Activated T-cell treated with anti-CD3 and anti-CD28 coated beads, Interleukin-2, amount 50 U/mL, for 24 hours (primary cell): ENCODE measurements at places on chromosomes 16 and 17.
A peak's percentile ranks its signal among the peaks of the same experiment; 100 is the strongest.

DNA sequence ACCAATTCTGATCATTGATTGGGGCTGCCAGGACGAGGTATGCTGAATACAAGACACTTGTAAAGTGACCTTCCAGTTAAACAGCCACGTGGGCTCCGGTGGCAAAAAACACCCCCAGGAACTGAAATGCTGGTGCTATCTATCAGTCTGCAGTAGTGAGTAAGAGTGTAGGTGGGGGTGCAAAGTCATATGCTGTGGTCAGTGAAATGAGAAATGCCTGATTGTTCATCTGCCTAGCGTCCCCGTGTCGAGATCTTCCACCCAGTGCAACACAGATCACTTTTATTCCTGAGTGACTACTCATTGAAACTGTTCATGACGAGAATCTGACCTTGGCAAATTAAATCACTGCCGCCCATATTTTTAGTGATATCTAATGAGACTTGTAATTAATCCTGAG lies 806.5 kb upstream of the GOT2 start:
- no peak for DNase-seq

DNA sequence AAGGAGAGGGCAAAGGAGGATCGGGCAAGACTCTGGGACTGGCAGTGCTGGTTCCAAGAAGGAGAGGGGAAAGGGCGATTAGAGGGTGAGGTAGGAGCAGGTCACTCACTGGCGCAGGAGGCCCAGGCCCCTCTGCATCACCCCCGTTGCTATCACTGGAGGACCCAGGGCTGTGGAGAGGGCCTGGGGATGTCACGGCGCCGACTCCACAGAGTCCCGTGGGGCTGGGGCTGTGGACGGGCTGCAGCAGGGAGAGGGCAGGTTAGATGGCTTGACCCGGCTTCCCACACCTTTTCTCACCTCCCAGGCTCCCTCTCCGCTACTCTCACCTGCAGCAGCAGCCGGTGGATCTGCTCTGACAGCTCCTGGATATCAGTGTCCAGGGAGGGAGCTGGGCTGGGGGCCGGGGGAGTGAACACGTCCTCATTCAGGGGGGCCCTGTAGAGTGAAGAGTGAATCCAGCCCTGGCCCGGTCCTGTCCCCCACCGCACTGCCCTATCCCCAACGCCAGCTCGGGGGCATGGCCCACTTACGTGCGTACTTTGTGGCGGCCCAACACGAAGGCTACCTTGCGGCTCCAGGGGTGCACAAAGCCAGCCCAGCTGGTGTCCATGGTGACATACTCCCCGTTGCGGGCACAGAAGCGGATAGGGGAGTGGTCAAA lies 4.9 kb downstream of the PER1 start:
- no peak for DNase-seq

- peak; percentile 46 for DNase-seq
Observed at GRCh38 chr17:40548982-40549685, 16.1 kb downstream of the CCR7 start.

DNA sequence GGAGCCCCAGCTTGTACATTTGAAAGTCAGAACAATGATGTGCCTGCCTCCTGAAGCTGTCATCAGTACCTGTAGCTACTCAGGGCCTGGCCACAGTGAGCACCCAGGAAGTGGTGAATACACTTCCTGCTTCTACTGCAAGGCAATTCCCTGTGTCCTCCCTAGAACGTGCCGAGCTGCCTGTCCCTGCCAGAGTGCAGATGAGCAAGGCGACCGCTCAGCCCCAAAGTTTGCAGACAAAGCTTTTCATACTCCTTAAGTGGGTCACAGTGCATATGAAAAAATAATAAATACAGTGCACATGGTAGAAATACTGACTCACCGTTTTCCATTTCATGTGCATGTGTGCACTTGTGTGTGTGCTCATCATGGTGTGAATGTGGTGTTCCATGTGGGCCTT lies 77.3 kb downstream of the MPRIP start:
- DNase-seq: peak; percentile 74

DNA sequence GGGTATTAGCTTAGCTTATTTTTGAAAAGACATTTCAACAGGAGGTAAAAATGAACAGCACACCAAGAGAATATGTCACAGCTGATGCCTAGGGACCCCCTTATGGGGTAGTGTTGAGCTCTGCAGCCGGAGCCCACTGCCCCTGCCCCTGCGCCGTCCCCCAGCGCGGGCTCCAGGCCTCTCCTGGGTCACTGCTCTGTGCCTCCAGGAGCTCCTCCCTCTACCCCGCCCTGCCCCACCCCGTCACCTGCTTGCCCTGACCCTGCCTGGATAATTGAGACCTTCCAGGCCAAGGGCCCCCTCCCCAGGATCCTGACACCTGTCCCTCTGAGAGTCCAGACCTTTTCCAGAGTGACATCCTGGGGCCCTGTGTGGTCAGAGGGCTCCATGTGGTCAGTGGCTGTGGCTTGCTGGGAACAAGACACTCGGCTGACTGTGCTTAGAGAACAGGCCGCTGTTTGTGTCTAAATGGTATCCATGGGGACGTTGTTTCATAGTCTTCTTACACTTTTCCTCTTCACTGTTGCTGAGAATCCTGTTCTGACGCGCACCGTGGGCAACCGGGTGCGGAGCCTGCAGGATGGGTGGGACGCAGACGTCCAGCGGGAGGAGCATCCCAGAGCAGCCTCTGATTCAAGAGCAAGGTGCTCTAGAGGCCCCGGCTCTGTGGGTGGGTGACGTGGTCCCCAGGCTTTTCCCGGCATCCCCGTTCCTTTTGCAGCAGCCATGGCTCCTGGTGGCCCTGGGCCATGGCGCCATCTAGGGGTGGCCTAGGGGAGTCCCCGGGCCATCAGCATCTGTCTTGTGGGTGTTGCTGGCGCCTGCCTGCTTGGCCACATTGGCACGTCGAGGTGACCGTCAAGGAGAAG lies 20.0 kb upstream of the WFIKKN1 start:
- DNase-seq: peak; percentile 77

- DNase-seq: no peak
Observed at GRCh38 chr16:51818342-51818944, 667.4 kb upstream of the SALL1 start.

DNA sequence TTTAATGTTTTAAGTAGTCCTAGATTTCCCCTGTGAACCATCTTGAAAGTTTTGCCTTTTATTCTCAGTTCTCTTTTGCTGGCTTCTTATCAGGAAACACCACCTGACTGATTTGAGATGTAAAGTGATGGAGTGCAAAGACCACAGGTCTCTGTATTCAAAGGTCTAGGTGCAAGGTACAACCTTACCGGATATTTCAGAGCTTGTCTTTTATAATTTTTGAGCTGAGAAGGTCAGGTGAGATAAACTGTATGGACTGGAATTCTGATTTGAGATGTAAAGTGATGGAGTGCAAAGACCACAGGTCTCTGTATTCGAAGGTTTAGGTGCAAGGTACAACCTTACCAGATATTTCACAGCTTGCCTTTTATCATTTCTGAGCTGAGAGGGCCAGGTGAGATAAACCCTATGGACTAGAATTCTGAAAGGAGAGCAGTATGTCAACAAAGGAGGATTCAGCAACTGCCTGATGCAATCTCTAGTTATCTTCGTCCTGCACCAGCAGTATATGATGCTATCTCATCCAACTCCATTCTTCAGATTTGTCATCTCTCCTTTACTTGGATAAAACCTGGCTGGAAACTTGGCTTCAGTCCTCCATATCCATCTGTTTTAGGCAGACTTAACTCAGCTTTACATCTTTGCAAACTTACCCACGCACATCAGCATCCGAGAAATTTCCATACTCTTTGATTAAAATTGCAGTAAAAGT lies 64.3 kb downstream of the CENPV start:
- DNase-seq: no peak

DNA sequence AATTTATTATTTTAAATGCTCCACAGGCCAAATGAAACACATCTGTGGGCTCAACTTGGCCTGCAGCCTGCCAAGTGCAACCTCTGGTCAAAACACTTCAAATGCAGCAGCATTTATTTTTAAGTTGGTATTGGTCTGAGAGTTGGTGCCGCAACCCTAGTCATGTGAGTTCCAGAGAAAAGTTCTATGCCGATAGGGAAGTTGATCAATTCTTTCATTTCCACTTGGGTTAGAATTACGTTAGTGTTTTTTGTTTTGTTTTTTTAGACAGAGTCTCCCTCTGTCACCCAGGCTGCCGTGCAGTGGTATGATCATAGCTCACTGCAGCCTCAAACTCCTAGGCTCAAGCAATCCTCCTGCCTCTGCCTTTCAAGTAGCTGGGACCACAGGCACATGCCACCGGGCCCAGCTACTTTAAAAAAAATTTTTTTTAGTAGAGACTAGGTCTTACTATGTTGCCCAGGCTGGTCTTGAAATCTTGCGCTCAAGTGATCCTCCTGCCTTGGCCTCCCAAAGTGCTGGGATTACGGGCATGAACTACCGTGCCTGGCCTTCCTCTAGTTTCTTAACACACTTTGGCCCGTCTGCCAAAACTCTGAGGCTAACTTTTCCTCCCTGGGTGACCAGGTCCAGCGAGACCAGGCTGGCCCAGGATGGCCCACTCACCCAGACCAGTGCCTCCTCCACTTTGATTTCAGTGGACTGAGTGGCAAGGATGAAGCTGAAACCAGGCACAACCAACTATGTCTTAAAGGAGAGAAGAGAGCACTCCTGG lies 221.1 kb downstream of the MRTFB start:
- DNase-seq: no peak

- peak; percentile 28 for DNase-seq
Observed at GRCh38 chr17:35167046-35167445, 19.4 kb downstream of the UNC45B start.

DNA sequence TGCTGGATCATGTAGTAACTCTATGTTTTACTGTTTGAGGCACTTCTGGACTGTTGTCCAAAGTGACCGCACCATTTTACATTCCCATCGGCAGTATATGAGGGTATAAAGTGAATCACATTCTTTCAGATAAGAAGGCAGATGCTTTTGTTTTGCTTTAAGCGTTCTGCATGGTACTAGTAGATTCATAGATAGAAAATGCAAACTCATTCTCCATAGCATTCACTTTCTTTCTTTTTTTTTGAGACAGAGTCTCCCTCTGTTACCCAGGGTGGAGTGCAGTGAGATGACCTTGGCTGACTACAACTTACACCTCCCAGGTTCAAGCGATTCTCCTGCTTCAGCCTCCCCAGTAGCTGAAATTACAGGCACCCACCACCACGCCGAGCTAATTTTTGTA lies 40.4 kb downstream of the TANGO6 start:
- DNase-seq: no peak

DNA sequence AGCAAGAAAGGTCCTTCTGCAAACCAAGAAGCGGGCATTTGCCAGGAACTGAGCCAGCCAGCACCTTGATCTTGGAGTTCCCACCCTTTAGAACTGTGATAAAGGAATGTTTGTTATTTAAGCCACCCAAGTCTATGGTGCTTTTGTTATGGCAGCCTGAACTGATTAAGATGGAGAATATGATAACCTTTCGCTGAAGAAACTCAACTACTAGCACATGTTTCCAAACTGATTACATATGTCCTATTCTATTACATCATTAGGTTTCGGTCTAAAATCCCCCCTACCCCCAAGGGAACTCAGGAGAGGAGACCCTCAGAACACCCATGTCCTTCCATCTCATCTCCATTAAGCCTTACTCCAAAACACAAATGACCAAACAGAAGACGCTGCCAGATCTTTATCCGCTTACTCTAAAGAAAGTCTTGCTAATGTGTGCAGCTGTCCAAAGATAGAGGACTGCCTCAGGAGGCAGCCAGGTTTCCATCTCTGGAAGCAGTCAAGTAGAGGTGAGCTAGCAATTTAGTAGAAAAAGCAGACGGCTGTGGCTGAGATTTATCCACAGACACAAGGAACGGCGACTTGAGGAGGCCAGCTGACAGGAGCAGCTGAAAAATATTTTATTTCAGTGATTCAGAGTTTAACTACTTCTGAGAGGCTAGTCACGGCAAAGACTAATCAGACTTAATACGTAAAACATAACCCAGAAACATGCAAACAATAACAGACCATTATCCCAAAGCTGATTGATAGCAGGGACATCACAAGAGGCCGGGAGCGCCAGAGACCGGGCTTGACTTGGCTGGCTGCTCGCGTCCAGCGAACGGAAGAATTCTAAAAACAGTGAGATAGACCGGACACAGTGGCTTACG lies 611.4 kb upstream of the CDH5 start:
- no peak for DNase-seq

DNA sequence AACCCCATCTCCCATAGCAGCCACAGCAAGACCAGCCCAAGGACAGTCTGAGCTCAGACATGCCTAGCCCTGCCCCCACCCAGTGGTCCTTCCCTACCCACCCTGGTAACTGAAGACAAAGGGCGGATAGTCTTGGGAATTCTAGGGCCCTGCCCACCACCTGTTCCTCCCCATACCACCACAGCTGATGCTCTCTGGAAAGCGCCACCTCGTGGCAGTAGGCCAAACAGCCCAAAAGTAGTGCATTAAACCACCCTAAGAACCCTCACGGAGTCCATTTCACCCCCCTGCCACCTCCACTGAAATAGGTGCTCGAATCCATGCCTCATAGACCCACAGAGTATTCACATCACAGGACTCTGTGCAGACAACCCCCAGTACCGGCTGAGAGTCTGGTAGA lies 1021.4 kb downstream of the CDH8 start:
- no peak for DNase-seq

DNA sequence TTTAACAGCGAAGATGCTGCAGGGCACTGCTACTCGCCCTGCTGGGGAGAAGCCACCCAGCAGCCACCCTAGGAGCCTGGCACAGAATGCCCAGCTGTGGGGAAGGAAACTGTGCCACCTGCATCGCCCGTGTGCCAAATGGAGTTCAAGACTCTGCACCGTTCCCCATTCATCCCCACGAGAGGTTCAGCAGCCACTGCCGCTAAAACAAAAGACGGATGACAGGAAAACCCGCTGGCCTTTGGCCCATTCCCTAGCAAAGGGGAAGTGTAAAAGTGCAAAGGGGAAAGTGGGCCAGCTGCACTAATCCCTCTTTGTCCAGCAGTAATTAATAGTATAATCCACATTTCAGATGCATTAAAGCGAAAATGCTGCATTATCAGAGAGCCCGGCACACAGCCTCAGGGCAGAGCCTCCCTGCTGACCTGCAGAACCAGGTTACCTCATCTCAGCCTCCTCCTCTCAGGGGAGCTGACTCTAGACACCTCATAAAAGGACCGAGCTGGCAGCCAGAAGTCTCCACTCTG lies 37.7 kb downstream of the ZFHX3 start:
- no peak for DNase-seq

GRCh38 chr17:61305024-61305423 lies 94.6 kb upstream of the TBX2 start:
- DNase-seq: no peak

DNA sequence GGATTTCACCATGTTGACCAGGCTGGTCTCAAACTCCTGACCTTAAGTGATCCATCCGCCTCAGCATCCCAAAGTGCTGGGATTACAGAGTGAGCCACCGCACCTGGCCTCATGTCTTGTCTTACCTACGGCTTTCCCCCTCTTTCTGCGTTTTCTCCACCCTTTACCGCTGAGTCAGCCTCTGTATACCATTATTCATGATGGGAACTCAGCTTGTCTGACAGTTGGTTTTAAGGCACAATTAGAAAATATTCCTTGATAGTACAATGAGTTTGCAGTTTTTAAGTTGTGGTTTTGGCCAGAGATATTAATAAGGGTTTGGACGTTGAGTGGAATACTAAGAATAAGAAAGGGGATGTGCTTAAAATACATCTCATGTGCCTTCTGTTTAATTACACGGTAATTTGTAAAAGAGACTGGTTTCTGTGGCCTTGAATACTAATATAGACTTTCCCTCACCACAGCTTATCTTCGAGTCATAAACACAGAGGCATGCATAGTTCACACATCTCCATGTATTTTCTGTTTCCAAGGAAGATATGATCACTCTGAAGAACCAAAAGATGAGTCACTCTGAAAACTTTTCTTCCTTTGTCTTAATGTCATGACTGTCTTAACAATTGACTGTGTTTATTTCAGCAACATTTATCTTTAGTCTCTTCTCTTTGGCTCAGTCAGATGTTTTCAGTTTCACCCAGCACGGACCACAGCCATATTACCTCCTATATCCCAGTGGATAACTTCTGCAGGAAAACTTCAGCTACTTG lies 54.4 kb downstream of the PITPNC1 start:
- no peak for DNase-seq
